ENCODE measurements at places on chromosomes 4 and X.

- no peak for DNase-seq
Measured at GRCh38 chr4:44801384-44801783, 75.0 kb upstream of the GNPDA2 start.

DNA sequence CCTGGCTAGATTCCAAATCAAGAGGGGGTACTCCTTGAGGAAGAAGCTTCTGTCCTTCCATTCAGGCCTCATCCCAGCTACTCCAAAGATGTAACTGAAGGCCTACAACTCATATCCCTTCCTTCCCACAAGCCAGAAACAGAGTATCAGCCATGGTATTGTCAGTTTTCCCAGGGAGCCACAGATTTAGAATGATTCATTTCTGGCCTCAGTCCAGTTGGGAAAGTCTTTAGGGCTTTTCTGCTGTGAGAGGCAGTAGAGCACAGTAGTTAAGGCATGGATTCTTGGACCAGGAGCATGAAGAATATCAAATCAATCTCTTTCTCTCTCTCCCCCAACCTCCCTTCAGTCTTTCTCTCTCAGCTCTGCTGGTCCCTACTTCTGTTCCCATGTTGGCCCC lies 505.0 kb downstream of the BCOR start:
- no peak for DNase-seq

DNA sequence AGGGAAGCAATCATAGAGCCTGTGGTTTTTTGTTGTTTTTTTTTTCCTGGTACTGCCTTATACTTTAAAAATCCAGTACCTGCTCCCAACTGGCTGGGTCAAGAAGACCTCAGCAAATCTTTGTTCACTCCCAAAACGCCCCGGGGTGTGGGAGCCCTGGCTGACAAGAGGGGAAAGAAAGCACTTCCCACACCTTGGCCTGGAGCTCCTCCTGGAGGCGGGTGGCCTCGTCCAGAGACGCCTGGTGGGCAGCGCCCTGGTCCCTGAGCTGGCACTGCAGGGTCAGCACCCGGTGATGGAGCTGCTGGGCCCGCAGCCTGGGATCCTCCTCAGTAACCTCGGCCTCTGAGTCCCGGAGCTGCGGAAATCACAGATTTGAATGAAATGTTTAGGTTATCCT lies 38.2 kb downstream of the C4orf50 start:
- DNase-seq: no peak

DNA sequence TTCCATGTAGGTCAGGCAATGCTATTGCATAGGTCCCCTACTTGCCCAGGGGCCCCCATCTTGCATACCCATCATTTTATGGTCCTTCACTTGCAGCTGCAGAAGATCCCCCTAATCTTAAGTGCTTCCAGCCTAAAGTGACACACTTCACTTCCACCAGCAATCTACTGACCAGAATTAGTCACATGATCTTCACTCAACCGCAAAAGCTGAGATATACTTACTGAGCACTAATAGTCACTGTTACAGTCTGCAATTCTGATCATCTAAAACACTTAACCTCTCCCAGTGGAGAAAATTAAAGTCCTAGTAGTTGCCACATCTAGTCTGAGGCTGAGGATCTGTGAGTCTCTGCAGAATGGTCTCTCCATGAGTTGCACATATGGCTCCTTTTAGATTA lies 82.1 kb downstream of the AREG start:
- no peak for DNase-seq

GRCh38 chrX:46627062-46627461 lies 53.5 kb downstream of the CHST7 start:
- no peak for DNase-seq

- DNase-seq: no peak
Measured at GRCh38 chrX:146056511-146057081, 239.0 kb downstream of the SLITRK2 start.

DNA sequence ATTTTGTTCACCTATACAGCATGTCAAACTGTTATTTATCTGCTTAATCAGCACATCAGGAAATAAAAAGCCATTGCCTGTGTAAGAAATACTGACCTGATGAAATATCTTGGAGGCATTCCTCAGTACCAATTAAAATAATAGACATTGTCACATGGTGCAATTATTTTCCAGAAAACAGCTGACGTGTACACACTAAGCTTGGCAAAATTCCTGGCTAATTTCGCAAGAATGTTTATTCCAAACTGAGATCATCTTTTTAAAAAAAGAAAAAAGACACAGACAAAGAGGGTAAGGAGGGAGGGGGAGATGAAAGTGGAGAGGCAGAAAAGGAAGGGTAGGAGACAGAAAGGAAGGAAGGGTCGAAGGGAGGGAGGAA lies 61.9 kb upstream of the NFKB1 start:
- no peak for DNase-seq

GRCh38 chr4:105990933-105991332 lies 95.7 kb downstream of the NPNT start:
- DNase-seq: no peak

GRCh38 chr4:136183513-136183912 lies 1348.8 kb downstream of the PCDH18 start:
- DNase-seq: no peak

DNA sequence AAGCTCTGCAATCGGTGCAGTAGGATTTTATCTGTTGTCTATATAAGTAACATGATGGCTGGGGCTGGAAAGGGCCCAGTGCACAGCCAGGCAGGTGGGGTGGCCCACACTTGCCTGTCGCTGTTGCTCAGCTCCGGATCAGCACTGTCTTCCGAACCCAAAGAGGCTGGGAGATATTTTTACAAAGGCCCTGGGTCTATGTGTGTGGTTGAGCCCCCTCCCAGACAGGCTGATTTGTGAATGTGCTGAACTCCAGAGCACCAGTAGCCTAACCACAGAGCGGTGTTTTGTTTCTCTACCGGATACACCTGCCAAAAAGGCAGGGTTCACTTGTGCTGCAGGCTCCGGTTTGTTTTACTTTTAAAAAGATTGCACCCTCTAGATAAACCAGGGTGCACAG lies 33.5 kb upstream of the CHRNA9 start:
- DNase-seq: peak; percentile 80

DNA sequence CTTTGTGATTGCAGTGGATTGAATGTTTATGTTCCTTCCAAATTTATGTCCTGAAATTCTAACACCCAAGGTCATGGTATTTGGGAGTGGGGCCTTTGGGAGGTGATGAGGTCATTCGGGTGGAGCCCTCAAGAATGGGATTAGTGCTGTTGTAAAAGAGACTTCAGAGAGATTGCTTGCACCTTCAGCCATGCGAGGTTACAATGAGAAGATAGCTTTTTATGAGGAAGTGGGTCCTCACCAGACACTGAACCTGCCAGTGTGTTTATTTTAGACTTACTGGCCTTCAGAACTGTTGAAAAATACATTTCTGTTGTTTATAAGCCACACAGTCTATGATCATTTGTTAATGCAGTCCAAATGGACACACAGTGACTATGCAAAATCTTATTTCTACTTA lies 161.0 kb upstream of the GPRIN3 start:
- no peak for DNase-seq

GRCh38 chr4:153713866-153714646 lies 30.0 kb downstream of the TLR2 start:
- DNase-seq: no peak

GRCh38 chr4:54228056-54228527 lies 1.0 kb upstream of the PDGFRA start:
- no peak for DNase-seq

- no peak for DNase-seq
Measured at GRCh38 chrX:9345957-9346356, 118.9 kb upstream of the TBL1X start.

GRCh38 chr4:119525771-119526712 lies 102.6 kb downstream of the PDE5A start:
- DNase-seq: no peak

- no peak for DNase-seq
Measured at GRCh38 chr4:119016636-119017035, 119.0 kb upstream of the MYOZ2 start.

DNA sequence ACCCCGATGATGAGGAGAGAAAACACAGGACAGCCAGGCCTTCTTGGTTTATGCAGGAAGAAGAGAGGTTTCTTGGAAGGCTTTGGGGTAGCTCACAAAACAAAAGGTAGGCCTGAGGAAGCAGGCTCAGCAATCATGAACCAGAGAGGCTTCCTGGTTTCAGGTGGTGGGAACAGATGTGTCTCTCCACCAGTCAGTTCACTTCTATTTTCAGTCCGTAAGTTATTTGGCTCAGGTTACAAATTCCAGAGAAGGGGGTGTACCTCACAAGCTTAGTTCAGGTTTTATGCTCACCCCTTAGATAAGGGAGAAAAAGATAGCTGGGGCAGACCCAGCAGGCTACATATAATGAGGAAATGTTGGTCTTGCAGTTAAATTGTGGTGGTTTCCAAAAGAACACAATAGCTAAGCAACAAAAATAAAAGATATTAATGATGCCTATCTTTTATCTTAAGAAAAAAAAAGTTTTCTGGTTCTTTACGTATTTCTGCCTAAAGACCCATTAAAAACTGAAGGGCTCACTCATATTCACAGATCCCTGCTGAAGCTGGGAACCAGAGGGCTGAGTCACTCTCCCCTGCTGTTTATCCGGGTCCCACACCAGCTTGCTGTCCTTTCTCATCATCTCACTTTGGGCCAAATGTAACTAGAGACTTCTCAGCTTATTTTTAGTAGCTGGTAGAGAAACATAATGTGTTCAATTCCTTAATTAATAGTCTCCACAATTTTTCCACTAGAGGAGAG lies 177.0 kb downstream of the CAMK2D start:
- no peak for DNase-seq

GRCh38 chr4:30839583-30840520 lies 119.7 kb downstream of the PCDH7 start:
- no peak for DNase-seq

DNA sequence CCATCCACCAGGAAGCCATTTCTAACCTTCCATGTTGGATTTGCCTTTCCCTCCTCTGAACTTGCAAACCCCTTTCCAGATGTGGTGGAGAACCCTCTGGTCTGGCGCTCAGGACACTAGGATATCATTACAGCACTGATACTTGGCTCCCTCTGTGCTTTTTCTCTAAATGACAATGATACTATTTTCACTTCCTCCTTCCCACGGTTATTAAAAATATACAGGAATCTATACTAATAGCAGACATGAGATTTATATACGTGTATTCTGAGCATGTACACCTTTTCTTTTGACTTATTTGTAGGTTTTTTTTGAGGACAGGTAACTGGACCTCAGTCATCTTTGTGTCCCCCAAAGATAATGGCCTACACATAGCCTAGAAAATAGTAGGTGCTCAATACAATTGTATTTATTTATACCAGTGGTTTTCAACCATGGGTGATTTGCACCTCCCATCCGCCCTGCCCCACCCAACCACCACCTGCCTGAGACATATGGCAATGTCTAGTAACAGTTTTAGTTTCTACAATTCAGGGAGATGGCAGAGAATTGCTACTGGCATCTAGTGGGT lies 60.4 kb upstream of the PLAC8 start:
- no peak for DNase-seq

DNA sequence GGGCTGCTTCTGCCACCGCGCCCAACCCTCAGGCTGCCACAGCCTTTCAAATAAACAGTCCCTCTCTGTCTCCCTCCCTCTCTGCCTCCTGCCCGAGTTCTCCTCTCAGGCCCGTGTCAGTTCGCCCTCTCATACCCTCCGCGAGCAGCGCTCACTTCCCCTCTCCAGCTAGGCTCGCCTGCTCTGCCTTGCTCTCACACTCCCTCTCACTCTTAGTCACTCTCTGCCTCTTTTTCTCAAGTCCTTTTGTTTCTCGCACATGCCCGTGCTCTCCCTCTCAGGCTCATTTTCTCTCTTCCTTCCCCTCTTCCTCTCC lies 3.2 kb downstream of the EFNB1 start:
- no peak for DNase-seq

DNA sequence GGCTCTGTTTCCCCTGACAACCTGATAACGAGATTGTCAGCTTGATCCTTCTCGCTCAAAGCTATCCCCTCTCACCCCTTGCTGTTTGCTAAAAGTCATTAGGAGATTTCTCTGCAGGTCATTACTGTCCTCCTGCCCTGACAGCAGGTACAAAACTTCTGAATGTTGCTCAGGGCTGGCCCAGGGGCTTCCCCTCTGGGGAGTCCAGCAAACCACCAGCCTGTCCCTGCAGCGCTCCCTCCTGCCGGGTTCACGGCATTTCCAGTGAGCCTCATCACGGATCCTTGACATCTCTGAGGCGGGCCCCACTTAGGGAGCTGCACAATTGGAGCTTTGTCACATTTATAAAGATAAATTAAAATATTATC lies 5.2 kb upstream of the SORCS2 start:
- no peak for DNase-seq

GRCh38 chr4:73248821-73249220 lies 9.8 kb downstream of the ANKRD17 start:
- DNase-seq: no peak

Measured in CD4-positive, alpha-beta T cell treated with Interleukin-15 for 4 hours (primary cell).